ENCODE measurements at places on chromosomes 12 and 14.

GRCh38 chr14:100767003-100767787 is 40.5 kb downstream of the DLK1 start:
- DNase-seq, result no peak

GRCh38 chr12:56267443-56268071 is 815 bp downstream of the COQ10A start:
- no peak for DNase-seq

- no peak for DNase-seq
These were observed 6.9 kb upstream of the GPRC5D start for GRCh38 chr12:12958886-12959285.

DNA sequence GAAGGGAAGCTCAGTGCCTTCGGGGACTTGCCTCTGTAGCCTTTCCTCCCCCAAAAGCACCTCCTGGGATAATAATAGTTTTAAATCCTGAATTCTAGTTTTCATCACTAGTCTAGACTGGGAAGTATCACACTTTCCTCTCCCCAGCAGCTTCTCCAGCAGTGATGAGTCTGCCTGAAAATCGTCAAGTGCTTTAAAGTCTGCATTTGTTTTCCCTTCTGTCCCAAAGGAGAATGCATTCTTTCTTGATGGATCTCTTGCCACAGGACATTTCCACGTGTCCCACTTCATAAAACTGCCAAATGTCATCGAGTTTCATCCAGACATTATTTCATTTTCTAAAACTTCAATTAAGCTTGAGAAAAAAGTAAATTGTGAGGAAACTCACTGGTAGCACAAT is 15.0 kb downstream of the CSRP2 start:
- DNase-seq, result no peak

DNA sequence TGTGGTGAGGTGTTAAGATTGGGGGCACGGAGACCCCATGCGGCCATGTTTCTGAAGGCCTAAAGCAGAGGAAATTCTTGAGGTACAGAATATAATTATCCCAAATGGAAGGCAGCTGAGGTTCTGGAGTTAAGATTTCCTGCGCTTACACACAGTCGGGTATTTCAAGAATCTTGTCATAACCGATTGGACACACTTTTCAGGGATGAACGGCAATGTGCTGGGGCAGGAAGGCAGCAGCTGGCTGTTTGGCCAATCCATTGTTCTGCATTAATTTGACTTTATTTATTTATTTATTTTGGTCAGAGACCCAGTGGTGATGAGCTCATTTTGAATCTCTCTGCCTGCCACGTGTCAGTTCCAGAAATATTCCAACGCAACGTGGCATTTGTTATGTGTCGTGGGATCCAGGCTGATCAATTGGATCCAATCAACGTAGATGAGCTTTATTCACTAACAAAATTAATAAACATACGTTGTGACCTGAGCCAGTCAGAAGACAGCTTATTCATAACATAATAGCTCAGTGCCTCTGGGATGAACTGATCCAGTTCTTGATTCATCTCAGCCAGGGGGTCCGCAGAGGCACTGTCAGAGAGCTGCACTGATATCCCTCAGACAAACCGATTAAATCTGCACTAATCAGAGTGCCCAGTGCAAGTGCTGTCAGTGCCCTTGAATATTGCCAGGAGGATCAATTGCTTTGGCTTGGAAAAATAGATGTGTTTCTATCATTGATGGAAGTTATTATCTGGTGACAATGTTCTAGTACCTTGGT is 181.0 kb downstream of the KTN1 start:
- DNase-seq, result no peak

DNA sequence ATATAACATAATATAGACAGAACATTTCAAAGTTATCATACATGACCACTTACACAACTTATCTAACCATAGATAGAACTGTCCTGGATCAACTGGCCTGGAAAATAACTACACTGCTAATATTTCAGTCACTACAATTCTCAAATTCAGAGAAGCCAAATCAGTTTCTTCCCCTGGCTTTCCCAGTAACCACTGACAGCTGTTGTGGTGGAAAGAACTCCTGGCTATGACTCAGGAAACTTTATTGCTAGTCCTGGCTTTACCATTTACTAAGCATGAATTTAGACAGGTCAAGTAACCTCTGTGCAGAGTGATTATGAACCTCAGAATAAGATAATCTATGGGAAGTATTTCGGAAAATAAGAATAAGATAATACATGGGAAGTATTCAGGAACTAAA is 244.9 kb upstream of the DIO2 start:
- no peak for DNase-seq
